SJCRH30 (cell line): ENCODE measurements at places on chromosomes 2 and 18.

DNA sequence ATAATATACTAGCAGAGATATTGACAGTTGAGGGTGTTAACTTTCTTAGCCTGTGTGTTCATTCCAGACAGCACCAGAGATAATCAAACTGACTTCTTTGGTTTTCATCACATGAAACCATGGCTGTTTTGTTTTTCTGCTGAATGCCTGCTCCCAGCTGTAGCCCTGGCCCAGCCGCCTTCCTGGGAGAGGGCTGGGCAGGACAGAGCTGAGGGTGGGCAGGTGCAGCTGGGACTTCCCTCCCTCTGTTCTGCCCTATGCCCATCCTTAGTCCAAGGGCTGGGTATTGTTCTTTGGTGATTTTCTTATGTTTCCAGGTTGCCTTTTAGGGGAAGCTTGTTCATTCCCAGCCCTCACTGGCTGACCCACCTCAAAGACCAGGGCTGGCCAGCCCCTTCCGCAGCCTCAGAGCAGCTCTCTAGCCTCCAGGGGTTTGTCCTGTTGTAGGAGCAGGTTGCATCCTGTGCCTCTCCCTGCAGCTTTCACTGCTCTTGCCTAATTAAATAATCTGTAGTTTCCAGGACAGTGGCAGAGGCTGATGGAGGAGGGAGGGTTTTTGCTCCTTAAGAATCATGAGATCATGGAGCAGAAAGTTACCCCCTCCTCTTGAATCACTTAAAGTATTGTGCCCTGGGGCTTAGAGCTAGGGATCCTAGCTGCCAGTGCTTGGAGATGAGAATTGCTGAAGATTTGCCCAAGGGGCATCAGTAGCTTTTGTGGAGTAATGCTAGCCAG lies 61.4 kb downstream of the MTCL1 start:
- no peak for DNase-seq

- no peak for DNase-seq
Measured at GRCh38 chr2:206241736-206242135, 32.7 kb upstream of the ZDBF2 start.

- no peak for DNase-seq
Measured at GRCh38 chr2:54512663-54513362, 56.7 kb downstream of the SPTBN1 start.

GRCh38 chr18:45730832-45731575 lies 7.0 kb downstream of the SLC14A1 start:
- no peak for DNase-seq

GRCh38 chr18:59728816-59729215 lies 31.6 kb upstream of the CCBE1 start:
- DNase-seq = no peak

- DNase-seq = peak; percentile 46
Measured at GRCh38 chr18:79784965-79785770, 12.6 kb upstream of the KCNG2 start.

DNA sequence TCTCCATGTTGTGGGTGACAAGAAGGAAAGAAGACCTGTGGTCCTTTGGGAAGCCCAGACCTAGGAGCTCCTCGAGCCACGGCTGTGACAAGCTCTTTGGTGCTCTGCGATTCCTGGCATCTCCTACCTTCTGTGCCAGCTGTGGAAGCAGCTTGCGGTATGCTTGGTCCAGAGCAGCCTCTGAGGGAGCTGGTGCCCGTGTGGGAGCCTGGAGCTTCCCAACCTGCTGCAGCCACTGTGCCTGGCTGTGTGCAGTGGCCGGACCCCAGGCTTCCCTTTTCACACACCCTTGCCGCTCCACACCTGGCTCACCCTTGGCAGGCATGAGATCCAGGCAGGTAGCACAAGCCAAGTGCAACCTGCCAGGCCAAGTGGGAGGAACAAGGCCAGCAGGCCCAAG lies 1328.6 kb upstream of the SLC39A10 start:
- DNase-seq = no peak

DNA sequence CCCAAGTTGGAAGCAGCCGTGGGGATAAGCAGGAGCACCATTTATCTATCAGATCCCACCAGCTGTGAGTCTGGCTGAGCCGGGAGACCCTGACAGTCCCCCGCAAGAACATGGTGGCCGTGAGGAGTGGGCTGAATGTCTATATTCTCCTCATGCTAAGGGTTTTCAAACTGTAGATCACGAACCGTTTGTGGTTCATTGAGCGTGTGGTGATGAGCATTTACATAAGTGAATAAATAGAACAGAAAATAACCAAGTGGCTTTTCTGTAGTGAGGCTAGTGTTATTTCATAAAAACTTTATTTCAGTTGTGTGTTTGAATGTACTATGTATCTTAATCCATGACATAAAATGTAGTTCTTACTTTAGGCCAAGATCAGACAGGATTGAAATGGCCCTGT lies 190.2 kb upstream of the APCDD1 start:
- DNase-seq = no peak

DNA sequence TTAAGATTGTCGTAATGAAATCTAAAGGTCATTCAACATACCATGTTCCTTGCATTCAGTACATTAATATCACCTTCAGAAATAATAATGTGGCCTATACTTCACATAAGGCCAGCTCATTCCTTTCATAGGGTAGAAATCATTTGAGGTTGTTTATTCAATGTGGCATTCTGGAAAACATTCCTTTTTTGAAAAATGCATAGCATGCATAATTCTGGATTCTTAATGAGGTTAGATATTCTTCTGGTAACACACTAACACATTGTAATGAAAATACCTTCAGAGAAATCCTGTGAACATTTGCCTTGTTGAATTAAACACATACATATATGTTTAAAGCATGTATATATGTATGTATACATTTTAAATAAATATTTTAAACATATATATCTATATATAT lies 204.6 kb upstream of the KCNH7 start:
- DNase-seq = no peak

DNA sequence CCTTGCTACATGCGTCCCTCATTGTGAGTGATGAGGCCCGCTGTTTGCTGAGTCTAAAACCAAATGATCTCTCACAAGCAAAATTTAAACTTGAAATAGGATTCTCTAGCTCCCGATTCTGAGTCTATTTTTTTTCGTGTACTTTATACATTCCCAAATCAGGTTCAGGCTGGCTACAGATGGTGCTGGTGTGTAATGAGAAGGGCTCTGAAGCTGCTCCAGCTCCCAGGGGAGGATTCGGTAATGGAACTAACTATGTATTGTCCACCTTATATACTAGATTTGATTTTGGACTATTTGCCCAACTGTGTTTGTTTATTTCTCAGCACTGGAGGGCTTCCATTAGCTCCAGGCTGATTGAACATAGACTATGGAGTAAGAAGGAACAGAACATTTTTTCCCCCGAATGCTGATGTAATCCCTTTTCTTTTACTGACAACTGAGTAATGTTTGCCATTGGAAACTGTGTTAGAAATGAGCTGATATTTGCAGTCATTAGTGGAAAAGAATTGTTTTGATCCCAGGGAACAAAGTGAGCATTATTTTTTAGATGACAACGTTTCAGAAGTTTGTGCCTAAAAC lies 274.0 kb upstream of the FIGN start:
- no peak for DNase-seq

GRCh38 chr2:124668161-124668560 lies 643.1 kb downstream of the CNTNAP5 start:
- peak; percentile 10 for DNase-seq

DNA sequence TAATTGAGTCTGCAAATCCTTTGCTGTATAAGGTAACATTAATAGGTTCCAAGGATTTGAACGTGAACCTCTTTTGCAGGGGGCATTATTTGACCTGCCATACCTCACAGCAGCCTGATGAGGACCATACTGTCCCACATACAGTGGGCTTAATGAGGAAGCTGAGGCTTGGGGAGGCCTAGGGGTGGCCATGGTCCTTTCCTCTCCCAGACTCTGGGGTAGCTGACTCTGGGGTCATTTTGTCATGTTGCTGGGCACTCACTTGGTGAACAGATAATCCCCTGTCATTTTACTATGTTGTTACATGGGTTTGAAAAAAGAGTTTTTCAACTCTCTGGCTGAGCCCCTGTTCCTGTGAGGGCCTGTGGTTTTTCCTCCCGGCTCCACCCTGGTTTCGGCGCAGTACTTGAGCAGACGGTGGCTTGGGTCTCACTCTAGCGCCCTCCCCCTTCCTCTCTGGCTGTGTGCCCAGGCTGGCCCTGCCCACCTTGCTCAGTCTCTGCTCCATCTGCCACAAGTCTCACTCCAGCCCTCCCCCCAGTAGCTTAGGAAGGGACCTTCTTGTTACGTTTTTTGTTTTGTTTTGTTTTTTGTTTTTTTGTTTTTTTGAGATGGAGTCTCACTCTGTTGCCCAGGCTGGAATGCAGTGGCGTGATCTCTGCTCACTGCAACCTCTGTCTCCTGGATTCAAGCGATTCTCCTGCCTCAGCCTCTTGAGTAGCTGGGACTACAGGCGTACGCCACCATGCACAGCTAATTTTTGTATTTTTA lies 21.0 kb downstream of the INPP4A start:
- DNase-seq = peak; percentile 87

- DNase-seq = no peak
Measured at GRCh38 chr2:226888971-226889370, 53.1 kb downstream of the RHBDD1 start.

- DNase-seq = no peak
Measured at GRCh38 chr2:190470256-190470826, 62.2 kb downstream of the MFSD6 start.

GRCh38 chr18:24270358-24270936 lies 127.2 kb downstream of the OSBPL1A start:
- DNase-seq = no peak

GRCh38 chr2:157839162-157839801 lies 36.8 kb downstream of the ACVR1 start:
- peak; percentile 91 for DNase-seq

- DNase-seq = peak; percentile 43
Measured at GRCh38 chr2:96954011-96954846, 32.2 kb downstream of the FAM178B start.

GRCh38 chr2:85741833-85742455 lies 11.8 kb upstream of the ATOH8 start:
- DNase-seq = peak; percentile 94

DNA sequence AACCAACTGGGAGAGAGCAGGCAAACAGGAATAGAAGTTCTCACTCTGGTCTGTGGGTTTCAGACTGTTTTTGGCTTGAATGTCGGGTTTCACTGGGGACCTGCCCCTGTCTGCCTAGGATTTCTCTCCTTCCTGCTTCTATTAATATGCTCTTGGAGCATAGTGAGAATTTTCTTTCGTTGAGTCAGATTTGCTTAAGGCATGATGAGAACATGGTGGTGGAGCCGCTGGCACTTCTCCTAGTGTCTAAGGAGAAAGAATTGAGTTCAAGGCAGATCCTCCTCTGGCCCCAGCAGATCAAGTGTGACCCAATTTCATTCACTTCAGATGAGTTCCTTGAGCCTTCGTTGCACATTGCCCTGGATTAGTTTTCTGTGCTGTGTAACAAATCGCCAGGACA lies 103.9 kb upstream of the HS6ST1 start:
- DNase-seq = no peak

DNA sequence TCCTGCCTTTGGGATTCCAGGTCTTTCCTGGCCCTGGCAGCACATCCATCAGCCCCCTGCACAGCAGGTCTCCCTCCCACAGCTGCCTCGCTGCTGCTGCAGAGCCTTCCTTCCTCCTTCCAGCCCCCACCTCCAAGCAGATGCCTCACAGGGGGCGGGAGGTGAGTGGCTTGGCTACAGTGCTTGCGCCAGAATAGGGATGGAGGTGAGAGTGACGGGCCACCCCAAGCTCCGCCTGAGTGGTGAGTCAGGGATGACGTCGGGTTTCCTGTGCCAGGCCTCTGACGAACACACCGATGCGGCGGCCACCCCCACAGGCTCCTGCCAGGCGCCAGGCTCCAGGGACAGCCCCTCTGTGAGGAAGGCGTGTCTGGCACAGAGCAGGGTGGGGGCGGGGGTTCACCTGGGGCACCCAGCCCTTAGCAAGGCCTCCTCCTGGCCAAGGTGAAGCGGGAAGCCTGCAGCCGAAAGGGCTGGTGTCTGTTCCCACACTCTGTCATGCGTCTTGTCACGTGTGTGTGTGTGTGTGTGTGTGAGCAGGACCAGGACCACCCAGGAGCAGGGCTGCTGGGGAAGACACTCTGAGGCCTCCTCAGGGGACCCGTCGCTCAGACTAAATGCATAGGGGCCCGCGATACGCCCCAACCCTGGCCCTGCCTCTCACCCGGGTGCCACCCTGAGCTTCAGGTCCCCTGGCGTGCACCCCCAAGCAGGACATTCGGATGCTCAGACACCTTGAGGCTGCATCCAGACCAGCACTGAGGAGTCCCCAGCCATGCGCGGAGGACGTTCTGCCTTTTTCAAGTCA lies 3.4 kb upstream of the DUSP2 start:
- DNase-seq = peak; percentile 89

- no peak for DNase-seq
Measured at GRCh38 chr18:23648940-23649607, 13.6 kb downstream of the ANKRD29 start.

GRCh38 chr2:236718207-236718992 lies 148.8 kb downstream of the ACKR3 start:
- DNase-seq = peak; percentile 79

GRCh38 chr2:206846981-206847834 lies 81.8 kb downstream of the FASTKD2 start:
- no peak for DNase-seq

DNA sequence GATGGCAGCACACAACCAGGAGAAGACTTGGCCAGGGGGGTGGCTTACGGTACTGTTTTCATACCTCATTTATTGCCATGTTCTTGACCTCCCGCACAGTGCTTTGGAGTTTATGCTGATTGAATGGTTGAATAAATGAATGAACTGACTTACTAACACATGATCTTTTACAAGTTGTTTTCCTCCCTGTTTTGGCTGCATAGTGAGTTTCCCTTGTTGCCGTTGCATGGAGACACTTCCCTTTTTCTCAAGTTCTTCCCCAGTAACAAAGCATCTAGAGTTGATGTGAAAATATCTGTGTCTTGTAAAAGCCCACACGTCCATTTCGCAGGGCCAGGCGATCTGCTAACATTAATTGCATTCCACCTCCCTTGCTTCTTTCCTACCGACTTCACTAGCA lies 35.7 kb upstream of the RAB1A start:
- DNase-seq = no peak

DNA sequence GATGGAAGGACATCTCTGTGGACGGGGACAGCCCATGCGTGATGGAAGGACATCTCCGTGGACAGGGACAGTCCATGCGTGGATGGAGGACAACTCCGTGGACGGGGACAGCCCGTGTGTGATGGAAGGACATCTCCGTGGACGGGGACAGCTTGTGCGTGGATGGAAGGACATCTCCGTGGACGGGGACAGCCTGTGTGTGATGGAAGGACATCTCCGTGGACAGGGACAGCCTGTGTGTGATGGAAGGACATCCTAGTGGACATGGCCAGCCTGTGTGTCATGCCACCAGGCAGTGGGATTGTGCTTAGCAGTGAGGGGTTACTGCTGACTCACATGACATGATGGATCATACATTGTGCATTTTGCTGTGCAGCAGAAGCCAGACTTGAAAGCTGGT lies 30.0 kb upstream of the NFATC1 start:
- DNase-seq = no peak

- no peak for DNase-seq
Measured at GRCh38 chr2:131156452-131157149, 51.5 kb downstream of the PLEKHB2 start.
